Neuronal stem cell (in vitro differentiated cells): ENCODE measurements at places on chromosomes 16 and 17.

DNA sequence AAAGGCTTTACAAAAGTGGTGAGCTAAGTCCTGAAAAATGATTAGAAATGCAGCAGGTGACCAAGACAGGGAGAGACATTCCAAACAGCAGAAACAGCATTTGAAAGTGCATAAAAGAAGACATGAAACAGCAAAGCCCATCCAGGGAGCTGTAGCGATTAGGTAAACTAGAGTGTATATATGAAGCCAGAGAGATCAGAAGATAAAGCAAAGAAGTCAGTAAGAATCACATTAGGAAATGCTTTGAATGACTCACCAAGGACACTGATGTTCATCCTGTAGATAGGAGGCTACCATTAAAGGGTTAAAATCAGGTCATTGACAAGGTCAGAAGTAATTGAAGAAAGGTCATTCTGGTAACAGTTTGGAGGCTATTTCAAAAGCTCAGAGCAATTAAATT lies 27.6 kb upstream of the VAT1L start:
- DNase-seq: no peak
- H3K27me3 ChIP-seq: no peaks in the 10 kb centered on the region
- H3K27ac ChIP-seq: no peak overlapping the region
- peaks cover 1% of the 10 kb centered on the region for H3K4me1 ChIP-seq

DNA sequence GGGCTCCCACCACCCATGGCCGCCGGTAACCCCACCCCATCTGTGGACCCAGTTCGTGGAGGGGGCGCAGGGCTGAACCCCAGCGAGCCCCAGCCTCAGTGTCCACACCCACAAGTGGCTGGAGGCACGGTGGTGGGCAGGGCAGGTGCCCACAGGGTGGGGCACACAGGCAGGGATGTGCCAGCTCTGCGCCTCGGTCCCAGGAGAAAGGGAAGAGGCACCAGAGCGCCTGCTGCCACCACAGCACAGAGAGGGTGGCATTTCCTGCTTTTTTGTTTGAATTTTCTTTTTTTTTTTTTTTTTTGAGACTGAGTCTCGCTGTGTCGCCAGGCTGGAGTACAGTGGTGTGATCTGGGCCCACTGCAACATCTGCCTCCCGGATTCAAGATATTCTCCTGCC lies 19.0 kb downstream of the ZFPM1 start:
- H3K4me1 ChIP-seq: peaks cover 8% of the 10 kb centered on the region
- H3K27me3 ChIP-seq: no peaks in the 10 kb centered on the region
- H3K36me3 ChIP-seq: no peaks in the 10 kb centered on the region
- no peak overlapping the region for H3K4me3 ChIP-seq

DNA sequence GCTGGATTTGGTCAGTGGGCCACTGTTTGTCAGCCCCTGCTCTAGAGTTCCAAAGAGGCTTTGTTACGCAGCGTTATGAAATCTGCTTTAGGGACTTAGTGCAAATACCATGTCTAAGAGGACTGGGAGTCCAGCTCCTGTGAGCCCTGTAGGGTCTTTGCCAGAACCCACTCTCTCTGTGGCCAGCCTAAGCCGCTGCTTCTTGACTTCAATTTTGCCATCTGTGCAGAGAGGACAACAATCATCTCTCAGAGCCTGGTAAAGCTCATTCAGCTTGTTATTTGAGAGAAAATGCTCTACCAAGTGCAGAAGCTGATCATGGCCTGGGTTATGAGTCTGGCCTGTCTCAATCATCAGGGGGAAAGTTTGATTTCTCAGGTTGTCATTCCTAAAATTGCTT lies 17.9 kb downstream of the CA10 start:
- DNase-seq: no peak
- H3K4me3 ChIP-seq: no peak overlapping the region
- H3K27ac ChIP-seq: no peak overlapping the region
- H3K27me3 ChIP-seq: no peaks in the 10 kb centered on the region
- peaks cover 2% of the 10 kb centered on the region for H3K4me1 ChIP-seq
- H3K36me3 ChIP-seq: no peaks in the 10 kb centered on the region

DNA sequence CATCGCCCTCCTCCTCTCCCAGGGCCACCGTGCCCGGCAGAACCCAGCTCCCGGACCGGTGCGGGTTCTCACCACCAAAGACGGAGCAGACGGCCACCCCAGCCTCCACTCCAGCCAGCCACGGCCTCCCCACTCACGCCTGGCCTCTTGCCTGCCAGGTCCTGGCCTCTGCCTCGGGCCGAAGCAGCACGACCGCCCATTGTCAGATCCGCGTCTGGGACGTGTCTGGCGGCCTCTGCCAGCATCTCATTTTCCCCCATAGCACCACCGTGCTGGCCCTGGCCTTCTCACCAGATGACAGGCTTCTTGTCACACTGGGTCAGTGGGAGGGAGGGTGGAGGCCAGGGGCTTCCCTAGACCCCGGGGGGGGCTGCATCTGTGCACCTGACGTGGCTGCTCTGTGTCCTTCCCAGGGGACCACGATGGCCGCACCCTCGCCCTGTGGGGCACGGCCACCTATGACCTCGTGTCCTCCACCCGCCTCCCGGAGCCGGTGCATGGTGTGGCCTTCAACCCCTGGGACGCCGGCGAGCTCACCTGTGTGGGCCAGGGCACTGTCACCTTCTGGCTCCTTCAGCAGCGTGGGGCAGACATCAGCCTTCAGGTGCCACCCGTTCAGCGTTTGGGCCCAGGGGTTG lies 6.6 kb upstream of the RHOT2 start:
- peaks cover 6% of the 10 kb centered on the region for H3K4me1 ChIP-seq
- no peak overlapping the region for H3K4me3 ChIP-seq
- no peak for DNase-seq
- H3K36me3 ChIP-seq: peaks cover 11% of the 10 kb centered on the region
- H3K27me3 ChIP-seq: no peaks in the 10 kb centered on the region
- H3K27ac ChIP-seq: peak overlapping the region; percentile 49

DNA sequence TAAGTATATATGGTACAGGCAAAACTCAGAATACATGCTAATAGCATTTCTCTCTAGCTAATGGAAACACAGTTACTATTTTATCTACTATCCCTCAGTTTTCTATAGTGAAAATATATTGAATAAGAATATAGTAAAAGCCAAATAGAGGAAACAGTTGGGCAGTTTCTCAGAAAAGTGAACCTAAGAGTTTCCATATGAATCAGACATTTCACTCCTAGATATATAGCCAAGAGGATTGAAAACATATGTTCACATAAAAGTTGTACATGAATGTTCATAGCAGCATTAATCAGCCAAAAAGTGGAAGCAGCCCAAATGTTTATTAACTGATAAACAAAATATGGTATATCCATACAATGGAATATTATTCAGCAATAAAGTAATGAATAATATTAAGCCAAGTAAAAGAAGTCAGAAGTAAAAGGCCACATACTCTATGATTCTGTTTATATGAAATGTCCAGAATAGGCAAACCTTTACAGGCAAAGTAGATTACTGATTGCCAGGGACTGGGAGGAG lies 134.6 kb downstream of the CYB561 start:
- H3K36me3 ChIP-seq: peaks cover 31% of the 10 kb centered on the region
- no peak overlapping the region for H3K27ac ChIP-seq
- peaks cover 2% of the 10 kb centered on the region for H3K27me3 ChIP-seq
- no peaks in the 10 kb centered on the region for H3K4me1 ChIP-seq

GRCh38 chr16:85046472-85046916 lies 18.9 kb downstream of the KIAA0513 start:
- H3K4me1 ChIP-seq: peaks cover 1% of the 10 kb centered on the region
- H3K27ac ChIP-seq: no peak overlapping the region
- no peak overlapping the region for H3K4me3 ChIP-seq
- no peak for DNase-seq

DNA sequence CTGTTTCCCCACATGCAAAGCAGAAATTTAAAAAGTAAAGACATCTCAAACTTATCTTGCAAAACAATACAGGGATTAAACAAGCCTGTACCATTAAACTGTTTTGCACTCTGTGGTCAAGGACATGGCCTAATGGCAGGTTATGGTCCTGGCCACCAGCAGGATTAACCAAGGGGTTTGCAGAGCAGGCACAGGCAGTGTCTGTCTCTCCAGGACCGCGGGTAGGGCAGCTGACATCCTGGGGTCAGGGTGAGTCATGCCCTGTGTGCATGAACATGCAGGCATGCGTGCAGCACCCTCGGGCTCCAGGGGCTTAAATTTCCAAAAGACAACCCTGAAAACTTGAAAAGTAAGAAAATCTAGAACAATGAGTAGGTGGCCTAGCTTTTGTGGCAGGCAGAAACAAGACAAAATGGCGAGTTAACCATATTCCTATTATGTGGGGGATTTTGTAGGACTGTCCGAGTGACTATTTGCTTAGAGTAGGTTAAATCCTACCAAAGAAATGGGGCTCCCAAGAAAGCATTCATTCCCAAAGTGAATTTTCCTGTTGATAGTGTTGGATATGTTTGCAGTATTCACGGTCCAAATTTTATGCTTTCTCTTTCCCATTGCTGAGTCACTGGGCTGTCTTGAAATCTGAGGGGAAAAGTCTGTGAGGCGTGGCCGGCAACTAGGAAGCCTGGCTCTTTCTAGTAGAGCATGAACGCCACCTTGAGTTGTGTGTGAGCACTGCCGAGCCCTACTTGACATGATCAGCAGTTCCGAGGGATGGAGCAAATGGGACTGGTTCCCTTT lies 158.4 kb upstream of the FAM20A start:
- no peaks in the 10 kb centered on the region for H3K36me3 ChIP-seq
- peak; percentile 78 for DNase-seq
- H3K27me3 ChIP-seq: no peaks in the 10 kb centered on the region
- H3K4me3 ChIP-seq: peak overlapping the region; percentile 50
- peaks cover 2% of the 10 kb centered on the region for H3K4me1 ChIP-seq

- H3K36me3 ChIP-seq: peaks cover 65% of the 10 kb centered on the region
- no peak overlapping the region for H3K4me3 ChIP-seq
- H3K27me3 ChIP-seq: no peaks in the 10 kb centered on the region
- no peak for DNase-seq
- H3K4me1 ChIP-seq: no peaks in the 10 kb centered on the region
These were observed 53.2 kb downstream of the NDEL1 start for GRCh38 chr17:8488901-8489300.

- no peaks in the 10 kb centered on the region for H3K36me3 ChIP-seq
- H3K4me3 ChIP-seq: no peak overlapping the region
- H3K4me1 ChIP-seq: peaks cover 6% of the 10 kb centered on the region
These were observed 9.1 kb downstream of the ABCC12 start for GRCh38 chr16:48146710-48147109.

DNA sequence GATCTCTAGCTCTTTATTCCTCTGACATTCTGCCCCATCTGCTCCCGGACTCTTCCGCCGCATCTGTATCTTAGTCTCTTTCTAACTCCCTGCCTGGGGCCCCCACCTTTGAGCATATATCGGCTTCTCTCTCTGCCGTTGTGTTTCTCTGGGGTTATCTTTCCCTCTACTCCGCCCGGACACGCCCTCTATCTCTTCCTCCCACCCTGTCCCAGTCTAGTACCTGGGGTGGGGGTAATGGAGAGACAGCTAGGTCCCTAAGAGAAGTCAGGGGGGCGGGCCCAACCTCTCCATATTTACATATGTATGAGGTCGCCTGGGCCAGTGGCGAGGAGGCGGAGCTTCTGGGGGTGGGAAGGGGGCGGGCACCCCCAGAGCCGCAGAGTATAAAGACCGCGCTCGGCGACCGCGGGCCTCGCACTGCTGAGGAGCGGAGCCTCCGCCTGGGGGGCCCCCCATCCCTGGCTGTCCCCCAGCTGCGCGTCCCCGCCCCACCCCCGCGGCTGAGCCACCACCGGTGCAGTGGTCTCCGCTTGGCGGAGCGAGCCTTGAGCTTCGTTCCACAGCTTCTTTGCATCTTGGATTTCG lies at the start of gene ATP1B2:
ATP1B2 (plus strand) TSS at position 418 of the 588 bp plus-strand sequence. CDS start 593 bp downstream, outside the sequence.
- peak within 1 kb of the TSS; percentile 65 for H3K4me3 ChIP-seq
- H3K27me3 ChIP-seq: peaks cover 5% of the 10 kb centered on the region
- H3K36me3 ChIP-seq: peaks cover 2% of the 10 kb centered on the region
- no peak within 1 kb of the TSS for H3K27ac ChIP-seq

- H3K36me3 ChIP-seq: no peaks in the 10 kb centered on the region
- no peak overlapping the region for H3K27ac ChIP-seq
- H3K27me3 ChIP-seq: no peaks in the 10 kb centered on the region
- no peak for DNase-seq
These were observed 1387.9 kb downstream of the CDH8 start for GRCh38 chr16:60648290-60648689.

GRCh38 chr17:40325156-40326013 lies 16.4 kb downstream of the RARA start:
- no peak overlapping the region for H3K27ac ChIP-seq
- no peak overlapping the region for H3K4me3 ChIP-seq
- H3K4me1 ChIP-seq: peaks cover 14% of the 10 kb centered on the region
- no peak for DNase-seq
- H3K36me3 ChIP-seq: no peaks in the 10 kb centered on the region

- H3K4me1 ChIP-seq: peaks cover 1% of the 10 kb centered on the region
- no peak for DNase-seq
- H3K4me3 ChIP-seq: no peak overlapping the region
- no peaks in the 10 kb centered on the region for H3K36me3 ChIP-seq
These were observed 433.7 kb downstream of the KIF2B start for GRCh38 chr17:54256401-54256929.

DNA sequence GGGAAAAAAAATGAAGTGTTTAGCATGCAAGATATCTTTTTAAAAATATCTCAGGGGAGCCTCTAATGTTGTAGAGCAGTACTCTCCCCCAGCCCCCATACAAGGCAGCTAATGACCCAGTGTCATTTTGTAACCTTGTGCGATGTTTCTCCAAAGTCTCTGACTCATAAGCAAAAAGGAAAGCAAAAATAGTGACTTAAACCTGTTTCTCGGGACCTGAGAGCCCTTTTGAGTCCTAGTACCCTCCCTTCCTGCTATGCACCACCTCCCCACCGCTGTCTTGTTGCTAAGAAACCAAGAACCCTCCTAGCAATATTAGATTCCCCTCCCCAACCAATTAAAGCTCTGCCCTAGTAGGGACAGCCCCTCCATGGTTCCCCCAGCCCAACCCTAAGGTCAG lies 2.8 kb downstream of the MYCBPAP start:
- peaks cover 27% of the 10 kb centered on the region for H3K4me1 ChIP-seq
- no peaks in the 10 kb centered on the region for H3K27me3 ChIP-seq
- H3K27ac ChIP-seq: no peak overlapping the region
- DNase-seq: no peak

GRCh38 chr16:89561884-89562599 lies 1.6 kb downstream of the RPL13 start:
- peaks cover 56% of the 10 kb centered on the region for H3K36me3 ChIP-seq
- DNase-seq: no peak
- peaks cover 20% of the 10 kb centered on the region for H3K4me1 ChIP-seq

DNA sequence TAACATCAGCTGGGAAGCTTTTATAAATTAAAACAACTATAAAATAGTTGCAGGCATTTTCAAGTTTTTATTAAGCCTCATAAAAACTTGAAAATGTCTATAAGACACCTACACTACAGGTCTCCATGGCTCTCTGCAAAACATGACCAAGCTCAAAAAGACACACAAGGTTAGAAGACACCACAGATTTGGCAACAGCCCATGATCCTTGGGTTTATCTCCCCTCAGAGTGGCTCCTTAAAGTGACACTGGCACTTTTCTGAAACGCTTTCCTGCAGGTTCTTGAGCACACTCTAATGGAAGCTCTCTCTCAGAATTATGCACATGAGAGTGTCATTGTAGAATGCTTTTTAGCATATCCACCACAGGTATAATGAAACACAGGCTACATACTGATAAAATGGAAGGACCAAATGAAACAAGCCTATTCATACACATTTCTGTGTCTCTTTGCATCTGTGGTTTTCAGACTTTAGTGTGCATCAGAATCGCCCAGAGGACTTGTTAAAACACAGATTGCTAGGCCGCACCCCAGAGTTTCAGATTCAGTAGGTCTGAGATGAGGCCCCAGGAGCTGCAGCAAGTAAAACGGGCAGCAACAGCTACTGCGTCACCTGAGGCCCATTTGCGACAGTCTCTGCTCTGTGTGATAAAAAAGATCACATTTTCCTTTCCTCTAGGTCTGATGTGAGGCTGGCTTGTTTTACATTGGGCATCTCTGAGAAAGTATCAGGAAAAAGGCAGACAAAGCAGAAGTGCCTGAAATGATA lies 75.0 kb upstream of the WSB1 start:
- H3K27me3 ChIP-seq: no peaks in the 10 kb centered on the region
- no peaks in the 10 kb centered on the region for H3K36me3 ChIP-seq
- no peak for DNase-seq
- no peak overlapping the region for H3K4me3 ChIP-seq
